Smooth muscle cell of bladder (primary cell): ENCODE measurements at places on chromosomes 6 and 20. TPM values are rescaled to one million over a fixed set of nuclear protein-coding genes. Genes with fewer than 3 reads are reported as not detected.

The PAK5 gene
- total RNA-seq = not detected in 2 replicates

The MLN gene
- not detected in 2 replicates for total RNA-seq

The THBS2 gene
- total RNA-seq = 423 and 1,330 TPM in 2 replicates

The SNAI1 gene
- 0.43 and 0.92 TPM in 2 replicates for total RNA-seq
